ENCODE measurements at places on chromosomes 2 and 18.

DNA sequence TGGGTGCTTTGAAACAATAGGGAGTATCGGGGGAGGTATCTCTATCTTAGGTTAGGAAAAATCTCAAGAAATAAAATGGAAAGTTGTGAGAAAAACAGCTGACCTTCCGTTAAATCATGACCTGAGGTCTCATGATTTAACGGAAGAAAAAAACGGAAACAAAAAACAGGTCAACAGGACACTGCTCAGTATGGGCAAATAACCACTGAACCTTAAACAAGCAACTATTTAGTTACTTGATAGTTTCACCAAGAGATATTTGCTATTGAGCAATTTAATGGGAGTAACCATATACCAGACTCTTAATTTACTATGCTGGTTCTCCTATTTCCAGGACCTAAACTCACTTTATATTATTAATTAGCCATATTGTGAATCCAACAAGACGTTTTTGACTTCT, 150.8 kb downstream of the PARD3B start:
- DNase-seq = no peak

DNA sequence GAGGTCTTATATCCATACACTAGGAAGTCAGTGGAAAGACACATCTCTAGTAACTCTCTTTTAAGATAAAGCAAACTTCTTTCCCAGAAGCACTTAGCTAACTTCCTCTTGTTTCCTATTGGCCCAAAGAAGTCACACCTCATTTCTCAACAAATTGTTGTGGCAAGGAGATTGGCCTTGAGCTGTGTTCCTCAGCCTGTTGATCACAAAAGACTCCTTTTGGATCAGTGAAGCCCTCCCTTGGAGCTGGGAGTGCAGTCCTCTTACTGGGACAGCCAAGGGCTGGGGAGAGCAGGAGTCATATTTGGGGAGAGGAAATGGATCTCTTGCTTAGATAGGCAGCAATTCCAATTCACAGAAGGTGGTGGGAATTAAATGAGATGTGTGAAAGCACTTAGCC, 51.2 kb upstream of the DAPL1 start:
- no peak for DNase-seq

DNA sequence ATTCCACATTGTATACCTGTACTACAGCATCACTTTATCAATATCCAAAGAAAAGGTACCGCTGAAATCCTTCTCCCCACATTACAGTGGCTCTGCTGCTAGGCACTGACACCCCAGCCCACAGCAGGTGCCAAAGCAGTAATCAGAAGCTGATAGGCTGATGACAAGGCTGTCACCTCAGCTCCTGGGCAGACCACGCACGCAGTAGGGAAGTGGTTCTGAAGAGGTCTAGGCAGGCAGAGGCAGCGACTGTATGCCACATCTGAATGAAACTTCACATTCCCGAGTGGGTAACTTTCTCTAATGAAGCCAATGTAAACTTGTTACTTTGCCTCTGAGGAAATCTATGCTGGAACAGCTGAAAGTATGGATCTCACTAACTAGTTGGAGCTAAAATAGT, 113.0 kb downstream of the MEP1B start:
- no peak for DNase-seq

DNA sequence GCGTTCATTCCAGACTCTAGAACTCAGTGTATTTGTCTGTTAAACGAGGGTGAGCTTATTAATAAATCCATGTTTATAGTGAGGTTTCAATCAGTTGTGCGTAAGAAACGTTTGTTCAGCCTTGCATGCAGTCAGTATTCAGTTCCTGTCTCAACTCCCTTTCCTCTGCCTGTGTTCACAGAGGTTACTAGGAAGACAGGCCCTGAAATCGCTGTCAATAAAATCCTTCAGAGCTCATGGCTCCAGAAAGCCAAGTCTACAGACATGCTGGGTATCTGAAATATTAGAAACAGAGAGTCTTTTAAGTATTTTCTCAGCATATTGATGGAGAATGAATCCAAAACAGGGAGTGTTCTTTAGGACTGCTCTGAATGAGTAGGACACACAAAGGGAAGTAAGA, 75.4 kb downstream of the KLF7 start:
- DNase-seq = no peak

DNA sequence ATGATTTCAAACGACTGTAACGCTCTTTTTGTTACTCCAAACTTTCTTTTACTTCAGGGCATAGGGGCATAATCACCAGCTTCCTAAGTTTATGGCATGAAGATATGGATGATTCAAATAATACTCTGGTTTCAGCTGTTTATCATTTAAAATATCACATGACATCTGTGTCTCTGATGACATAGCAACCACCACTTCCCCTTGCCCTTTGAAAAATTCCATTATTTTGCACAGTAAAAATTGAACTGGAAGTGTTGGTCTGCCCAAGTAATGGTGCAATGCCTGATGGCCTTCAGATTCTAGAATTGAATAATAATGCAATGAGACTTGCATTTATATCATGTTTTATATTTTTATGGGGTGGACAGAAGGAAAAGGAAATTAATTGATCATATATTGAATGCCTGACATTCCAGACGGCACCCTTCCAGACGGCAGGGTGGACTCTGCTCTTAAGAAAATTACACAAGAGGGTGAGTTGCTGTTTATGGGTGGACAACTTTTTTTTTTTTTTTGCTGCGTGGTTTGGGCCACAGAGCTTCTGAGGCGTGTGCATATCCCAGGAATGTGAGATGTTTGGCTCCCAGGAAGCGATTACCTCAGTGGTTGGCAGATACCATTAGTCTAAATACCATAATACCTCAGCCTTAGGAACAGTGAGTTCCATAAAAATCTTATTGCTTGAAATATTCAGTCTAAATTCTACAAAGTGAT, 101.7 kb upstream of the ZNF521 start:
- no peak for DNase-seq

GRCh38 chr2:142914507-142915313, 37.2 kb downstream of the KYNU start:
- no peak for DNase-seq

All from muscle of arm (tissue), 14 donors.